ENCODE measurements at places on chromosomes 1 and 21.

- no peak for DNase-seq
These were observed 34.6 kb upstream of the DOCK7 start for GRCh38 chr1:62722796-62723195.

GRCh38 chr1:54091666-54092065, 38.3 kb downstream of the TCEANC2 start:
- no peak for DNase-seq

DNA sequence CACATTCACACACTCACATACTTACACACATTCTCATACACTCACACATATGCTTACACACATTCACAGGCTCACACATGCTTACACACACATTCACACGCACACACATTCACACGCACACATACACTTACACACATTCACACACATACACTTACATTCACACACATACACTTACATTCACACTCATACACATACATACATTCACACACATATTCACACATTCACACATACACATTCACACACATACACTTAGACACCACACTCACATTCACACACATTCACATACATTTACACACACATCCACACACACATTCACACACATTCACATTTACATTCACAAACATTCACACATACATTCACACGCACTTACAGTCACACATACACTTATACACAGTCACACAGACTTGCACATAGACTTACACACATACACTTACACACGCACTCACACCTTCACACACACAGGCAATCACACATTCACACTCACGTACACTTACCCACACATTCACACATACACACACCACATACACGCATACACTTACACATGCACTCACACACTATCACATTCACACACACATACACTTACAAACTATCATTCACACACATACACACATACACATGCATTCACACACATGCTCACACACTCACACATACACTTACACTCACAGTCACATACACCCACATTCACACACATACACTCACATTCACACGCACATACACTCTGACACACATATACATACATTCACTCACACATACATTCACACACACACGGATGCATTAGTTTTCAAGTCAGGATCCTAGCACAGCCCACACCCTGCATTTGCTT, 16.8 kb downstream of the PDE9A start:
- DNase-seq: no peak

DNA sequence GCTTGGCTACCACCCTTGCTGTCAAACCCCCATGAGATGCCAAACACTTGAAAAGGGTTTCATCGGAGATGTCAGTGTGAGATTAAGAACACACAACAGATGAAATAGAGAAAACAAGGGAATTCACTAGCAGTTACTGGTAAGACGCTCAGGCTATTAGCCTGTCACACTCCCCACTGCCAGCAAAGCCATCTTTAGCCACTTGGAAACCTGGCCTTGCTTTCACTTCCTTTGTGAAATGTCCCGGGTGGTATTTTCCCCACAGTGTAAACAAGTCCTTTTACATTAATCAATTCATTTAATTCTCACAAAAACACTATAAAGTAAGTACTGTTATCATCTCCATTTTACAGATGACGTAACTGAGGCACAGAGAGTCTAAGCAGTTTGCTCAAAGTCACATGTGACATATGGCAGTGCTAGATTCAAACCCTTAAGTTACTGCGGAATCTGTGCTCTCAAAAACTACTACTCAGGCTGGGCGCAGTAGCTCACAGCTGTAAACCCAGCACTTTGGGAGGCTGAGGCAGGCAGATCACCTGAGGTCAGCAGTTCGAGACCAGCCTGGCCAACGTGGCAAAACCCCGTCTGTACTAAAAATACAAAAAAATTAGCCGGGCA, 32.7 kb upstream of the KHDRBS1 start:
- no peak for DNase-seq

GRCh38 chr1:21756393-21757089, 26.4 kb downstream of the USP48 start:
- DNase-seq: no peak

Measured in stomach (tissue), 19 donors.